ENCODE measurements at places on chromosomes 6 and 20.

- peak; percentile 84 for DNase-seq
These were observed 101.1 kb downstream of the HIVEP1 start for GRCh38 chr6:12113190-12113577.

DNA sequence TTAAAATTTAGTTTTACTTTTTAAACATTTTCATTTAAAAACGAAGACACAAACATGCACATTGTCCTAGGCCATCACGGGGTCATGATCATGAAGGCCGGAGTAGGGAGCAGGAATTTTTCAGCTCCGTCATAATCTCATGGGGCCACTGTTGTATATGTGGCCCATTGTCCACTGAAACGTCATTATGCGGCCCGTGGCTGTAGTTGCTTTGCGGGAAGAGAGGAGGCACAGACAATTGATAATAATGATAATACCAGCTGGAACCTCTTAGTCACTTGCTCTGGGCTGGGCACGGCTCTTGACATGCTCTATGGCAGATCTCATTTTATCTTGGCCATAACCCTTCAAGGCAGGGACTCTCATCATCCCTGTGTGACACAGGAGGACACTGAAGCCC lies 56.5 kb upstream of the FNDC1 start:
- no peak for DNase-seq

GRCh38 chr6:113428702-113429101 lies 428.4 kb upstream of the MARCKS start:
- no peak for DNase-seq

DNA sequence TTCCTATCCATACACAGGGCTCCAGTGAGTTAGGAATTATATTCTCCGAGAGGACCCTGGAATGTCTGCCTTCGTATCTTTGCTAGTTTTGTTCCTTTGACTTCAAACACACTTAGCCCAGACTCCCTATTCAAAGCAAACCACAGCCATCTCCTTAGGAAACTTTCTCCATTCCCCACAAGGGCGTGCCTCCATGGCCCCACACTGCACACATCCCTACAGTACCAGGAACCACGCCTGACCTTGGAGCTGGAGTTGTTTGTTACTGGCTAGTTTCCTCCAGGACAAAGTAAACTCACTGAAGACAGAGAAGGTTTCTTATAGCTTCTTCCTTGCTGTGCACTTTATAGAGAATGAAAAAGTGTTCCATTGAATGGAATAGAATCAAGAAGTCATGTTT lies 412.8 kb upstream of the AGPAT4 start:
- DNase-seq = no peak

- no peak for DNase-seq
These were observed 166.2 kb upstream of the CHD6 start for GRCh38 chr20:41784209-41784958.

DNA sequence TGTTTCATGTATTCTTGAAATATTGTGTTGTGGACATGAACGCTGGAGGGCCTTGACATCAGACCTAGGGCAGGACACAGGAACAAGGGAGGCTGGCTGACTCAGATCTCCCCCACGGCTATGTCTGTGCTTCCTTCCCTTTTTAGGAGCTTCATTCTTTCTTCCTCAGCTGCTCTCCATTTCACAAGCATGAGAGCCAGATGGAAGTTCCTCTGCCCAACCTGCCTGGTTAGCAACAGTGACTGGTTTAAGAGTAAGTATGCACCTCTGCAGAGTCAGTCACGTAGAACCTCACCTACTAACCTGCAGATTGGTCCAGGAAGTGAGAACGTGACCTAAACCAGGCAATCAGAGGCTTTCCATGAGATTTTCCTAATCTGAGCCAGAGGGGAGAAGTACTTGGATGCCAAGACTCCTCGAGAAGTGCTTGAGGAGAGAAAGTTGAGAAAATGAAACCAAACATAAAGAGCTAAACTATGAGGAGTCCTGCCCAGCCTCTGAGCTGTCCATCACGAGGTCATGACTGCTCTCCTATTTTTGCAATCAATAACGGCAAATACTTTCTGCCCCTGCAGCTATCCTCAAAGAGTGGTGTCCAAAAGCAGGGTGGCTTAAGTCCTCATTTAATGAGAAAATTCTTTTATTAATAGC lies 465.2 kb upstream of the CITED2 start:
- DNase-seq = peak; percentile 53

DNA sequence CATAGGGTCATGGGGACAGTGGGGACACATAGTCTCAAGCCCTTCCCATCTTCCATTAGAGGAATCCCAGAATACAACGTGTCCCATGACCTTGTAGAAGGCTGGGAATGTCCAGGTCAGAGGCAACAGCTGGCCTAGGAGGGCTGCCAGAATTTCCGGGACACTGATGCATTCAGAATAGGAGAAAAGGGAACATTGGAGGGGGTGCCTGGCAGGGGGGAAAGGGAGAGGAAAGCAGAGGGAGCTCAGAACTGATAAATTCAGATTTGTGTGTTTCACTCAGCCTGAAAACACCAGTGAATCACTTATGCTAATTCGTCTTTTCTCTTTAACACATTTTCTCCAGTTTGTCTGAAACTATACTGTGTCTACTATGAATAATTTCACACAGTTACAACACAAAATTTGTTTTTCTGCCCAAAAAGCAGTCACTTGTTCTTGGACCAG lies 35.5 kb upstream of the BMP2 start:
- no peak for DNase-seq

GRCh38 chr6:74091136-74091793 lies 395.3 kb downstream of the CD109 start:
- DNase-seq = peak; percentile 45

DNA sequence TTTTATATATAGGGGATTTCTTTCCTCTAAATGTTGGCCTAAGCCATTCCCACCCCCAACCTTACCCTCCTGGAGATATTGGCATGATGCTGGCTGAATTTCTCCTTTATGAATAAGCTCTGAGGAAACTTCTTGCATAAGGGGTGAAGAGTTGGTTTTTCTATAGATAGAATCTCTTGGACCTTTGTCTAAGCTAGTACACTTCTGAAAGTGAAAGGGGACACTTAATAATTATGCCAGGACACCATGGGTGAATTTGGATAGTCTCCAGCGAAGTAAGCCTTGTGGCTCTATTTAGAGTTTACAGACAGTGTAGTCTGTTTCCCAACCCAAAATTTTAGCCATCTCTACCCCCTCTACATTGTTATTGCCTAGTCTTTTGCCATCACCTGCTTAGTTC lies 27.1 kb upstream of the FABP7 start:
- DNase-seq = no peak

DNA sequence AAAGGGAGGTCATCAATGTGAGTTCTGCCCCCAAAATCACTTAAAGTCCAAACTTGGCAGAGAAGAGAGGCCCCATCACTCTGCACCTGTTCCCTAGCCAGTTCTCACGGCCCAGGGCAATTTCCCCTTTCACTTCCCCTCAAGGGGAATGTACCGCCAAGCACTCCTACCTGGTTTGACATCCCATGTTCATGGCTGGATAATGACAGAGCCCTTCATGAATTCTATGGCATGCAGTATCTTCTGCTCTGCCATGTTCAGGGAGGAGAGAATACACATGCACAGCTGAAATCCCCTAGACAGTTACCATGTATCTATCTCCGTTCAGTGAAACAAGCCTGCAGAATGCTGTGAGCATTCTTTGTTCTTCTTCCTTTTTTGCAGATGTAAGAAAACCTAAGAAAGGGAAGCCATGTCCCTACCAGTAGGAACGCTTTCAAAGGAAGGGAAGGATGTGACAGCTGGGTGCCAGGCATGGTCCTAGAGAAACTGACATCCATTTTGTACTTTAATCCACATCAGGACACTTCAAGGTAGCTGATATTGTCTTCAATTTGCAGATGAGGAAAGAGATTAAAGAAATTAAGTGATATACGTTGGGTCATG lies 79.8 kb upstream of the ARID1B start:
- DNase-seq = no peak

DNA sequence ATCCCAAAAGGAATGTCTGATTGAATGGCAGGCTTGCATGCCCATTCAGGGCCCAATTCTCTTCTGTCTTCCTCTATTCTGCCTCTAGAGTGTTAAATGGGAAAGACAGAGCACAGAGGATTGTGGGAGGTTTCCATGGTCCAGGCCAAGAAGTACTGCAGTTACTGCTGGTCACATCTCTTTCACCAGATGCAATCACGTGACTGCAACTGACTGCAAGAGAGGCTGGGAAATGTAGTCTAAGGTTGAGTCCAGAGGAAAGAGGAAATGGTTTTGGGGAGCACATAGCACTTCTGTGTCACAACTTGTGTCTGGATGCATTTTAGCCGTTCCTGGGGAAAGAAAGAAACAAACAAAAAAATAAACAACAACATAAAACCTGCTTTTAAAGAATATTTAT lies 336.4 kb upstream of the BTBD3 start:
- no peak for DNase-seq

- no peak for DNase-seq
These were observed 26.4 kb upstream of the PRELID3B start for GRCh38 chr20:59069026-59069425.

GRCh38 chr6:12791371-12791770 lies 74.8 kb downstream of the PHACTR1 start:
- DNase-seq = no peak

- DNase-seq = no peak
These were observed 197.6 kb upstream of the THBS2 start for GRCh38 chr6:169451065-169451838.

GRCh38 chr20:48855046-48855445 lies 27.2 kb upstream of the PREX1 start:
- DNase-seq = no peak

- DNase-seq = peak; percentile 48
These were observed 83.2 kb upstream of the TAB2 start for GRCh38 chr6:149234051-149234962.

- DNase-seq = no peak
These were observed 35.5 kb downstream of the CARMIL1 start for GRCh38 chr6:25314509-25315175.

- DNase-seq = no peak
These were observed 16.8 kb downstream of the CEP250 start for GRCh38 chr20:35472209-35472608.
